ENCODE measurements at places on chromosomes 16 and 17. TPM values are rescaled to one million over a fixed set of nuclear protein-coding genes. Genes with fewer than 3 reads are reported as not detected.

DNA sequence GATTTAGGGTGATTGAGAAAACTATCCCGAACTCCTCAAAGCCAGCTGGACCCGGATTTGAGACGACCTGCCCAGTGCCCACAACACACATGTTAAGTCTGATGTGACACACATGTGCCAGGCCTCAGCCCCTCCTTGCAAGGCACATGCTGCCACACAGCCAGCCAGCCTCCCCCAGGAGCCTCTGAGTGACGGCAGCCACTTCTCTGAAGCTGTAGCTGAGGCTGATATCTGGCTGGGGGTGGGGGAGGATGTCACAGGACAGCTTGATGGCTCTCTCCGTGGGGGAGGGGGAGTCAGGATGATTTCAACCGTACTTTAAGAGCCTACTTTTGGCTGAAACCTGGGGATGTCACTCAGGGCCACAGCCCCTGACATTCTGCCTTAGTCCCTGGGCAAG is 40.9 kb downstream of the SRCIN1 start:
- no peak overlapping the region for H3K27ac ChIP-seq
- peaks cover 17% of the 10 kb centered on the region for H3K4me1 ChIP-seq
- DNase-seq: no peak
- H3K27me3 ChIP-seq: peaks cover 89% of the 10 kb centered on the region

DNA sequence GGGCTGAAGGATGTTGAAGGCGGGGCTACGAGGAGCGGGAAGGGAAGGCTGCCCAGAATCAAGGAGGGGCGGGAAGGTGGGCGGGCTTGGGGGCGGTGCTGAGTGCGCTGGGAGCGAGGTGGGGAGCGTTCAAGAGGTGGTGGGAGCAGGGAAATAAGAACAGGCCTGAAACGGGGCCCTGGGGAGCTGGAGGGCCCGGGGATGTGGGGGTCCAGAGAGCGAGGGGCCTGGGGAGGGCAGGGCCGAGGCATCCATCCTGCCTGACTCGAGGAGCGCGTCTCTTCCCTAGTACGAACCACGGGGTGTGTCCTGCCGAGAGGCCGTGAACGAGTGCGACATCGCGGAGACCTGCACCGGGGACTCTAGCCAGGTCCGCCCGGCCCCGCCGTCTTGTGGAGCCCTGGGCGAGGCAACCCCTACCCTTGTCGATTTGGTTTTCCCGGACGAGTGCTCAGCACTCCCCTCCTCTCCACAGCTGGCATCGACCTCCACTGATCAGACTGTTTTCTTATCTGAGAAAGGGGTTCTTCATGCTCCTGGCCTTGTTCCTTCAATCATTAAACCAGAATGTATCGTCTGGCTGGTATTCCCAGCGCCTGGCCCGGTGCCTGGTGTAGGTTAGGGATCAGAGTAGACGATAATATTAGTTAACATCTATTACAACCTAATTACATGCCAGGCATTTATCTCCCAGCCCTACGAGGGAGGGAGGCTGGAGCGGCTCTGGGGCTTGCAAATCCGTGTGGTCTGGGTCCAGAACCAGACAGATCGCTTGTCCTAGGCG is 17.2 kb downstream of the ADAM11 start:
- H3K4me1 ChIP-seq: no peaks in the 10 kb centered on the region
- no peaks in the 10 kb centered on the region for H3K36me3 ChIP-seq
- DNase-seq: no peak
- H3K27me3 ChIP-seq: peaks cover 4% of the 10 kb centered on the region
- H3K27ac ChIP-seq: peak overlapping the region; percentile 89
- peak overlapping the region; percentile 93 for H3K4me3 ChIP-seq

- peaks cover 6% of the 10 kb centered on the region for H3K4me1 ChIP-seq
- no peak for DNase-seq
- H3K27me3 ChIP-seq: peaks cover 5% of the 10 kb centered on the region
- H3K4me3 ChIP-seq: no peak overlapping the region
Observed at GRCh38 chr17:3978421-3979289, 14.4 kb upstream of the ATP2A3 start.

GRCh38 chr16:85961988-85962915 is 63.3 kb downstream of the IRF8 start:
- H3K4me3 ChIP-seq: no peak overlapping the region
- H3K27ac ChIP-seq: no peak overlapping the region
- no peak for DNase-seq
- H3K4me1 ChIP-seq: peaks cover 10% of the 10 kb centered on the region
- peaks cover 25% of the 10 kb centered on the region for H3K27me3 ChIP-seq

DNA sequence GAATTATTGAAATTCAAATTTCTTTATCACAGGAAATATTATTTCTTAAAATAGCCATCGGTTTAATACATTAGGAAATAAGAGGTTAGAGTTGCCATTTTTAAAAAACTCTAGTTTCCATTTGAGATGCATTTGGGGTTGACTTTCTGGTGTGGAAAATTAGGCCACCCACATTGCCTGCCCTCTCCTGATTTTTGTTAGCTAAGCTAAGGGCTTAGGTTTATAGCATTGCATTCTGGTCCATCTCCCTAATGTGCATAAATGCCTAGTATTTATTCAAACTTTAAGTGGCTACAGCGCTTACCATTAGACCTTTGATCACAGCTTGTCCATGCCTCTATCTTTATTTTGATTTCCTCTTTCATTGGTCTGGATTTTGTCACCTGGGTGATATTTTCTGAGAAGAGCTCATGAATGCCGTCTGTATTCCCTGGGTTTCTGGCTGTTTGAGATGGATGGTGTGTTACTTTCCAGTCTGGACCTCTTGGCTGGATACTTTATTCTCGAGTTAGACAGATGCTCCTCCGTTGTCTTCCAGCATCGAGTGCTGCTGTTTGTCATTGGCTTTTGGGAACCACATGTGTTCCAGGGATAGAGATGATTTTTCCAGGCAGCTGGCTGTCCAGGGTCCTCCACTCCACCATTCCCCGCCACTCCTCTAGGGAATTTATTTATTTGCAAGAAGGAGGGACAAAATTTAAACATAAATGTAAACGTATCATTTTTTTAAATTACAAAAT is 120.3 kb downstream of the KATNIP start:
- H3K27ac ChIP-seq: no peak overlapping the region
- no peak for DNase-seq
- H3K4me3 ChIP-seq: no peak overlapping the region

GRCh38 chr17:41957031-41957868 is 9.3 kb upstream of the CNP start:
- H3K27ac ChIP-seq: peak overlapping the region; percentile 21
- H3K27me3 ChIP-seq: no peaks in the 10 kb centered on the region
- H3K4me1 ChIP-seq: peaks cover 9% of the 10 kb centered on the region
- H3K4me3 ChIP-seq: no peak overlapping the region

GRCh38 chr16:4283441-4283840 is 10.6 kb upstream of the TFAP4 start:
- peaks cover 4% of the 10 kb centered on the region for H3K27me3 ChIP-seq
- no peak overlapping the region for H3K4me3 ChIP-seq
- H3K27ac ChIP-seq: peak overlapping the region; percentile 39

- H3K27me3 ChIP-seq: no peaks in the 10 kb centered on the region
- peak overlapping the region; percentile 5 for H3K27ac ChIP-seq
- DNase-seq: no peak
- peaks cover 32% of the 10 kb centered on the region for H3K4me1 ChIP-seq
- H3K4me3 ChIP-seq: no peak overlapping the region
Observed at GRCh38 chr17:67239597-67239996, 5.4 kb downstream of the HELZ start.

- no peaks in the 10 kb centered on the region for H3K36me3 ChIP-seq
- peaks cover 45% of the 10 kb centered on the region for H3K4me1 ChIP-seq
- no peaks in the 10 kb centered on the region for H3K27me3 ChIP-seq
- H3K4me3 ChIP-seq: peak within 1 kb of the TSS; percentile 87
Observed at GRCh38 chr17:50507871-50508572, at the start of gene MYCBPAP. Gene MYCBPAP (plus strand): TSS chr17:50508439. CDS start chr17:50508675, 236 bp downstream.

DNA sequence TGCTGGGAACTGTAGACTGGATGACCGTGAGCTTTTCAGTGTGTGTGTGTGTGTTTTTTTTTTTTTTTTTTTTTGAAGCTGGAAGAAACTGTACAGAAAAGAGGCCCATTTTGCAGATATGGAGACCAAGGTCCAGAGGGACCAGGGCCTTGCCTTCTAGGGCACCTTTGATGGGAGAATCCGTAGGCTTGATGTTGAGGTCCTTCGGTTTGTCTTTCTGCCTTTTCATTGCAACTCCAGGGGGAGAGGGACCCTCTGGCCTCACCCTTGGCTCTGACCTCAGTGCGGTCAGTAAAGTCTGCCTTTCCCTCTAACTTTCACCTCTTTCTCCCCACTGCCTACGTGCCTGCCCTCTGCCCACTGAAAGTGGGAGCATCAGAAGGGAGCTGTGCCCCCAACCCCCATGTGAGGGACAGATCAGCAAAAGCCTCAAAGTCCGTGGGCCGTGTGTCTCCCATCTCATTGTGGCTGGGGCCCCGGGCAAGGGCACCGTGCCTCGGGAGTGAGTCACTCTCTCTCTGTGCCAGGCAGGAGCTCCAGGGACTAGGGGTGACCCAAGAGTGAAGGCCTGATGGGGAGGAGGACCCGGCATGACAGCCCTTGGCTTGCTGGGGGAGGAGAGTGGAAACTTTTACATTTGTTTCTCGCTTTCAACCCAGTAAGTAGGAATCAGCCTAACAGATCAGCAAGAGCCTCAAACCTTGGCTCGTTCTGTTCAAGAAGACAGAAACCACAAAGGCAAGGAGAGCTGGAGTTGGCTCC is 123.6 kb downstream of the CMIP start:
- no peaks in the 10 kb centered on the region for H3K27me3 ChIP-seq
- H3K27ac ChIP-seq: no peak overlapping the region
- H3K4me3 ChIP-seq: no peak overlapping the region
- DNase-seq: no peak
- H3K4me1 ChIP-seq: peaks cover 29% of the 10 kb centered on the region

GRCh38 chr17:76124582-76125390 is 16.3 kb downstream of the FOXJ1 start:
- no peak overlapping the region for H3K27ac ChIP-seq
- H3K4me3 ChIP-seq: no peak overlapping the region
- no peak for DNase-seq
- H3K27me3 ChIP-seq: no peaks in the 10 kb centered on the region
- peaks cover 4% of the 10 kb centered on the region for H3K4me1 ChIP-seq

- H3K4me3 ChIP-seq: no peak overlapping the region
- H3K36me3 ChIP-seq: peaks cover 5% of the 10 kb centered on the region
- DNase-seq: no peak
- H3K4me1 ChIP-seq: no peaks in the 10 kb centered on the region
- no peaks in the 10 kb centered on the region for H3K27me3 ChIP-seq
Observed at GRCh38 chr16:78218856-78219651, 119.6 kb downstream of the WWOX start.

CCL1 gene
- not detected for total RNA-seq

PRAC1 gene
- 0.88 TPM for total RNA-seq

SCNN1G gene
- total RNA-seq: 1.4 TPM

CXCL16 gene
- total RNA-seq: 23.0 TPM

CRISPLD2 gene
- total RNA-seq: 57.2 TPM

APOBR gene
- total RNA-seq: 0.14 TPM
